DMS53 (cell line): ENCODE measurements at places on chromosomes 4 and X.

GRCh38 chrX:14440106-14440505 lies 89.2 kb upstream of the GLRA2 start:
- DNase-seq, result no peak

- DNase-seq, result peak; percentile 79
These were observed 105.2 kb downstream of the UCHL1 start for GRCh38 chr4:41361794-41362526.

GRCh38 chr4:93772858-93773257 lies 55.7 kb upstream of the ATOH1 start:
- DNase-seq, result no peak

DNA sequence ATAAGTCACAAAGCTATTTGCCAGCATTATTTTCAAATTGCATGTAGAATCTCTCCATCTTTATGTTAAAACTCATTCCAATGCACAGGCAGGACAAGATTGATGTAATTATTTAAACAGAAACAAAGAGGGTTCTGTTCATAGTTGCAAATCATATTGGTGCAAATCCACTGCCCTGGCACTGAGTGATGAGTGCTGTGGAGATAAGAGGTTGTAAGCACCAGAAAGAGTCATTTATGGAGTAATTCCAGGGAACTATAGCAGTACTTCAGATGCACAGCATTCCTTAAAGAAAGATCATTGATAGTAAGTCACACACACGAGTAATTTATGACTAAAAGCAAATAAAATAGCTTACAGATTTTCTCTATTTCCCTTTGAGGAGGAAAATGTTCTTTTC lies 337.7 kb upstream of the CTSO start:
- DNase-seq, result no peak
